ENCODE measurements at places on chromosomes 16 and 17.

DNA sequence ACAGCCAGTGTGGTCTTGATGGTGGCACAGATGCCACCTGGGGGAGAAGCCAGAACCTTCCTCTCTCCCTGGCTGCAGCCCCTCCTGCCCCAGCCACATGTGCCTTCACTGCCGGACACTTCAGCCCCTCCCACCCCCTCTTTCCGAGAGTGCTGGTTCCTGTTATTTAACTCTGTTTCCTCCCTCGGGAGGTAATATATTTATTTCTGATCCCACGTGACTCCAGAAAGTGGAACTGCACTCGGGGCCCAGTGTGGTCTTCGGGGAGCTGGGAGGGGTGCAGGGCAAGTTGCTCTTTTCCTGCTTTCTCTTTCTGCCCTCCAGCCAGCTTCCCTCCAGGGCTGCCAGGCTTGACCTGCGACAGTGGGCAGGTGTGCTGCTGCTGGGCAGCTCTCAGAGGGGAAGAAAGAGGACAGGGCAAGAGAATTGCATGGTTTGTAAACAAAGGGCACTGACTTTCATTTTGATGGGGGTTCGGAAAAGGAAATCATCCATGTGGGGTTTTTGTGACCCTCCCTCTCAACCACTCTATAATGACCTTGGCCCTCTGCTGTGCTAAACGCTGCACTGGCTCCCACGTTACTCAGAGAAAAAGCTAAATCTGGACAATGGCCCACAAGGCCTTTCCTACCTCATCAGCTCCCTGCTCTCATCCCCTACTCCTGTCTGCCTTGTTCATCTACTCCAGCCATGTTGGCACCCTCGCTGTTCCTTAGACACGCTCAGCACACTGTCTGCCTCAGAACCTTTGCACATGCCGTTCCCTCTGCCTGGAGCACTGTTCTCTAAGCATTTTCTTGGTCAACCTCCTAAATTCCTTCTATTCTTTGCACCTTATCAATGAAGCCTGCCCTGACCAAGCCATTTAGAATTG is 8.2 kb upstream of the CIITA start:
- DNase-seq = no peak

GRCh38 chr17:2395258-2396181 is 5.3 kb downstream of the MNT start:
- no peak for DNase-seq

- DNase-seq = no peak
Measured at GRCh38 chr16:78098595-78099270, 721 bp upstream of the WWOX start.

GRCh38 chr16:56022818-56023217 is 147.6 kb upstream of the CES5A start:
- DNase-seq = no peak

DNA sequence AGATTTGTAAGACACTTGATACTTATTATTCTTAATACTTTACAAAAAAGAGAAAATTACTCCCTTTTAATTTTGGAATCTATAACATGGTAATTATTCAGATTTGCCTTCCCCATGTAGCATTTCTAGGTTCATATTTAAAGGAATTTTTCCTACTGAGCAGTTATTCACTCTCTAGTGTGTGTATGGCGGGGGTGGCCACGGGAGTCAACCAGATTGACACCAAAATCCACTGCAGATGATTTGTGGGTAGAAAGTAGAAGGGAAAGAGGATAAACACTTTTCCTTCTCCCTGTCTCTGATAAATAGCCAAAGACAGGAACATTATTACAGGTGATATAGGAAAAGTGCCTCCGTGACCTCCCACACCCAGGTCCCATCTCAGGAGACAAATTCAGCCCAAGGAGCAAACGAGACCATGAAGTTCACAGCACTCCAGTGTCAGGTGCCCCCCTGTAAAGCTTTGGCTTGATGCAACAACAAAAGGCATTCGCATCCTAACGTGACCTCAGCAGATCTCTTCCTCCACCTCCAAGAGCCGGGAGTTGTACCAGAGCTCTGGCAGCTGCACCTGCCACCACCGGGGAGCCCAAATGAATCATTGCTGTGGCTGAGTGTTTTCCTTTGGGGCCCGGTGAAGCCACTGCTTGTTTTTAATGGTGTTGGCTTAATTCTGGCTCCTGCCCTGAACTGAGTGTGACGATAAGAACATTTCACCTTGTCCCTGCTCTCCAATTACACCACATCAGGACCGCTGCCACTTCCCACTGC is 92.7 kb upstream of the NOL11 start:
- DNase-seq = no peak

DNA sequence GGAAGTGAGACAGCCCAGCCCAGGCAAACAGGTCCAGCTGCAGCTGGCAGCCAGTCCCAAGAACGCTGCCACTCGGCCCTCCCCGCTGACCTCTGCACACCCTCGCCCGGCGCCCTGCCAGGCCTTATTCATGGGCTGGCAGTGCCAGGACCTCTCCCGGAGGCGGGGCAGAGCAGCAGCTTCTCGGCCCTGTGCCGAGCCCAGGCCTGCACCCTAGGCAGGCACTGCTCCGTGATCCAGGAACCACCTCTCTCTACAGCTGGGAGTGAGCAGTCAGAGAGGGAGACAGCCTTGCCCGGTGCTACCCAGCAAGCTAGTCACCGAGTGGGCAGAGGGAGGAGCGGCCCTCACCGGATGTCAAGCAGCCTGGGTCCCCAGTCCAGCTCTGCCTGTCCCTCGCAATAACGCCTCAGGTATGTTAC is 79.9 kb upstream of the CBX4 start:
- no peak for DNase-seq

- peak; percentile 75 for DNase-seq
Measured at GRCh38 chr16:58511933-58512815, 3.1 kb upstream of the SETD6 start.

GRCh38 chr16:31092330-31092729 is 2.3 kb downstream of the VKORC1 start:
- DNase-seq = no peak

DNA sequence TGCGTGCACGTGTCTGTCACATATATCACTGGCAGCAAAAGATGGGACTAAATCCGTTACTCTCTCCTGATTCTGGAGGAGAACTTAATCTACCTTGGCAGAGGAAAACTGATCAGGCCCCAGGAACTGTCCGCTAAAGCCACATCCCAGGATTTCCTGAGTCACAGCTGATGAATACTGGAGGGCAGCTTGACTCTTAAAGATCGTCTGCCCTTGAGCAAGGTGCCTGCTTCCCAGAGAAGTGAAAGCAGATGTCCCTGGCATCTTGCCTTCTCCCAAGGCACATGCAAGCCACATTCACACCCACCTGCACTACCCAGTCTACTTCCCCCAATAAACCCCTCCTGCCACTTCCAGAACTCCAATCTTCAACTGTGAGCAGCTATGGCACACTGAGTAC is 99.8 kb downstream of the CPPED1 start:
- no peak for DNase-seq

- no peak for DNase-seq
Measured at GRCh38 chr16:82105107-82105506, 64.9 kb downstream of the MPHOSPH6 start.

DNA sequence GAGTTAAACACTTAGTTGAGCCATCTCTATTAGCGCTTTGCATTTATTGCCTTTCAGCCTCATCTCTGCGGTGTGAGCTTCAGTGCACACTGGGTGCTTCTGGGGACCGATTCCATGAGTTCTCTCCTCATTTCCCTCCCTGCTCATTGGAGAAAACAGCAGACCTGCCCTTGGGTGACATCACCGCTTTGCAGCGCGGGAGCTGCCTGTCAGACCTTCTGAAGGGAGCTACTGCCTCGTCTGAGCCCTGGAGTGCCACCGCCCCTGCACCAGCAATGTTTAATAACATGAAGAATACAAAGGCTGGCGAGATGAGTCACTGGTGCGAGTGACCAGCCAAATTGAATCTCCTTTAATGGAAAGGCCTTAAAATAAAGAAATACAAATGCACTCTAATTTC is 30.2 kb upstream of the CPPED1 start:
- no peak for DNase-seq

DNA sequence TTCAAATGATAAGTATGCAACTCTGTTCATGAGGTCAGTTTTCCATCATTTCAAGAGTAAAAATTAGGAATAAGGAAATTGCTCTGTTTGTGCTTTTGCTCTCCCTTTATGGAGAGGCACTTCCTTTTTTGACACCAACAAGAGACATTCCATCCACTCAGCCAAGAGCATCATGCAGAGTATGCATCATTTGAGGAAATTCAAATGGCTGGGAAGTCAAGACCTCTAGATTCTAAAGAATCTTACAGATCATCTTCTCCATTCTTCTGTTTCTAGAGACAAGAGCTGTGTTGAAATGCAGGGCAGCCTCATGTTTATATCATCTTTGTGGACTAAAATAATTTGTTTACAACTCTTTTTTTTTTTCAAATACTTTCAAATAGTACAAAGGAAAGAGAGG is 669.4 kb downstream of the CDH11 start:
- no peak for DNase-seq

DNA sequence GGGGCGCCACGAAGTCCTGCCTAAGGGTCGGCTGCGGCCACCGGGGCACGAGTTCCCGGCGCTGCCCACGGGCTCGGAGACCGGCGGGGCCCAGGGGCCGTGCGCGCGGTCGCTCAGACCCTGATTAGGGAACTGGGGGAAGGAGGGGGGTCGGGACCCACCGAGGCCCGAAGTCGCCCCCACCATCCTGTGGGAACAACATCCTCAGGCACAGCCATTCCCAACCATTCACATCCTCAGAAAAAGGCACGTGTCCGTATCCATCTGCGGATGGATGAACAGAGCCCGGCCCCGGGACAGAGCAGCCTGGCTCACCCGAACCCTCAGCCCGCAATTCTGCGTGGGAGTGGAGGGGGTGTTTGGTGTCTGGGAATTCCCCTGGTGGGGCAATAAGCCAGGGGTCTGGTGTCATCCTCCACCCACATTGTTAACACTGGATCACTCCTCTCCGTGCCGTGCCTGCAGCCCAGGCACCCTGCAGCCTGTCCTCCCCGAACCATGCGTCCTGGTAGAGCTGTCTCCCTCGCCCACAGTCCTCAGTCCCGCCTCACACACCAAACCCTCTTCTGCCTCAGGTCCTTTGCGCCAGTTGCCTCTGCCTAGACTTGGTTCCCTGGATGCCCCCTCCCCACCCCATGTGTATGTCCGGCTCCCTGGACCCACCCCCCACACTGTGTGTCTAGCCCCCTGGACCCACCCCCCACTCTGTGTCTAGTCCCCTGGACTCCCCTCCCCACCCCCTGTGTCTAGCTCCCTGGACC is 789 bp upstream of the CCDC57 start:
- no peak for DNase-seq

GRCh38 chr16:3637371-3637923 is 17.0 kb upstream of the DNASE1 start:
- no peak for DNase-seq

DNA sequence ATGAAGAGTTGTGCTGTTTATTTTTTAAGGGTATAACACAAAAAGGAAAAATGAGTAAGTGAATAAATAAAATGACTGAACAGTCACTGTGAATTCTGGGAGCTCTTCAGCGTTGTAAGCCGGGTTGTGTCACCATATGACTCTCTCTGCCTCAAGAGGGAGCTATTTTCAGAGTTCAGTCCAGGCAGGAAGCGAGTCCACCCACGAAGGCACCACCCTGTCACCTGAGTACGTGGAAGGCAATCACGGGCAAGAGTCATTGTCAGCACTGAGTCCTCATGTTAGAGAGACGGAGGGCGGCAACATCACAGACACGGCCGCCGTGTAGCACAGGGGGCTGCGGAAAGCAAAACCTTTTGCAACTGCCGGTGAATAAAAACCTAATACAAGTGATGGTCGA is 227.6 kb downstream of the UTP18 start:
- DNase-seq = no peak

DNA sequence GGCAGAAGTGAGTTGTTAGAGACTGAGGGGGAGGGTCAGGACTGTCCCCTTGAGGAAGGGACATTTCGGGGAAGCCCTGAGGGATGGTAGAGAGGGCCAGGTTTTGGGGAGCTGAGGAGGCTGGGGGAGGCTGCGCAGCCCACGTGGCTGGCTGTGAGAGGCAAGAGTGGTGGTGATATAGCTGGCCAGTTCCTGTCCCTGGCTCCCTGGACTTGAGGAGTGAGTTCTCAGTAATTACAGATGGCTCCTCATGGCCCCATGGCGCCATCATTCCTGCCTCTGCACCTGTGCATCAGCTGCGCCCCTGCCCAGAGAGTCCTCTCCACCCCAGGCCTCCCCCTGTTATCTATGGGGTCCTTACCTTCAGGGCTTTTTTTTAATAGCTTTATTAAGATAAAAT is 30.3 kb downstream of the MPRIP start:
- no peak for DNase-seq

GRCh38 chr17:14211801-14212200 is 24.9 kb downstream of the CDRT15 start:
- no peak for DNase-seq

- no peak for DNase-seq
Measured at GRCh38 chr17:27669850-27670249, 38.9 kb downstream of the LGALS9 start.

- DNase-seq = no peak
Measured at GRCh38 chr17:2013994-2014317, 11.2 kb downstream of the RTN4RL1 start.

DNA sequence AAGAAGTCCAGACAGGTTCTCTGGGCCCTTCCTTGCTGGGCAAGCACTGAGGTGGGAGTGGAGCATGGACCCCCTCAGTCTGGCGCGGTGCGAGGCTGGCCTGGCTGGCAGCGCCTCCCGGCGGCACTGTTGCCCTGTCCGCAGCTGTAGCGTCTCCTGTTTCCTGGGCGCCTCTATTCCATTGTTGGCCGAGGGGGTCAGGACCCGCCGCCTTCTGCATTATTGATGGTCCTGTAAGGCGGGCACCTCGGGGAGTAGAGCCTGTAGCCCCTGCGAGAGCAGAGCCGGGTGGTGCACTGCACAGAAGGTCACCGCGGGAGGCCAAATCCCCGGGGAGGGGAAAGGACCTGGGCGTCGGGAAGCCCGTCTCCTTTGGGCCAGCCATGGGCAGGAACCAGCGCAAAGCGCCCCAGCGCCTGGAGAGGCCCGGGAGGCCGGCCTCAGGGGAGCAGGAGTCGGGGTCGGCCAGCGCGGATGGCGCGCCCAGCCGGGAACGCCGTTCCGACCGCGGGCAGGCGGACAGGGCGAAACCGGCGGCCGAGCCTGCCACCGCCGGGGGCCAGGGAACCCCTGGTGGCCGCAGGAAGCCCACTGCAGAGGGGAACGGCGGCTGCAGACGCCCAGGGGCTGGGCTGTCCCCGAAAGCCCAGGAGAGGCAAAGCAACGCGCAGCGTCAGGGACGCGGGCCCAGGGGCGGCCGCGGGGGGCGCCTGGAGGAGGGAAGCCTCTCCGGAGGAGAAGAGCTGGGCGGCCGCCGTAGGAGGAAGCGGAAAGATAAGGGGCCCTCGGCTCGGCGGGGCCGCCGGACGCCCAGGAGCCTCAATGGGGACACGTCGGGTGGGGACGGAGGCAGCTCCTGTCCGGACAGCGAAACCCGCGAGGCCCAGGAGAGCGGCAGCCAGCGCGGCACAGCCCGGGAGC is at the start of gene MYO15B:
MYO15B (plus strand) TSS at position 126 of the 921 bp plus-strand sequence; CDS start at position 384, 258 bp downstream.
- peak; percentile 41 for DNase-seq

GRCh38 chr16:55500530-55501011 is 8.3 kb upstream of the LPCAT2 start:
- DNase-seq = no peak

Measured in stimulated activated CD8-positive, alpha-beta memory T cell treated with anti-CD3 and anti-CD28 coated beads, Interleukin-4, amount 100 ng/mL, for 1 hour (primary cell).